Activated T-helper 1 cell treated with anti-CD3 and anti-CD28 coated beads, Interleukin-2, amount 50 U/mL, for 16 hours (primary cell): ENCODE measurements at places on chromosomes 7 and 10.

GRCh38 chr7:8430643-8431042 is 2.8 kb upstream of the NXPH1 start:
- no peak for DNase-seq

GRCh38 chr7:142033154-142033553 is 37.5 kb downstream of the MGAM start:
- DNase-seq: no peak

DNA sequence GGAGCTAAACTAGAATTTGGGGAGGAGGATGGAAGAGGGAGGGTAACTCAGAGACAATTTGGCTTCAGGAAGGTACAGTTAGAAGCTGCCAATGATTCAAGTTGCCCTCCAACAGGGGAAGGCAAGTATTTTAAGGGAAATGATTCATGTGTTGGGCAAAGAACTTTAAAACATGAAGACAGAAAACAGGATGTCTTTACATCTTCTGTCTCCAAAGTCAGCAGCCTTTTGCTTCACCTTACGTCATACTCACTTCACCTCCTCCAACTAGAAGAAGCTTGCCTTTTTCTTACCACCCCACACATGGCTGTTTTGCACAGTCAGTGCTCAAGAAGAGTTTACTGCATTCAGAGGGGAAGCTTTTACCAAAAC is 36.1 kb downstream of the PPP1R3C start:
- no peak for DNase-seq

DNA sequence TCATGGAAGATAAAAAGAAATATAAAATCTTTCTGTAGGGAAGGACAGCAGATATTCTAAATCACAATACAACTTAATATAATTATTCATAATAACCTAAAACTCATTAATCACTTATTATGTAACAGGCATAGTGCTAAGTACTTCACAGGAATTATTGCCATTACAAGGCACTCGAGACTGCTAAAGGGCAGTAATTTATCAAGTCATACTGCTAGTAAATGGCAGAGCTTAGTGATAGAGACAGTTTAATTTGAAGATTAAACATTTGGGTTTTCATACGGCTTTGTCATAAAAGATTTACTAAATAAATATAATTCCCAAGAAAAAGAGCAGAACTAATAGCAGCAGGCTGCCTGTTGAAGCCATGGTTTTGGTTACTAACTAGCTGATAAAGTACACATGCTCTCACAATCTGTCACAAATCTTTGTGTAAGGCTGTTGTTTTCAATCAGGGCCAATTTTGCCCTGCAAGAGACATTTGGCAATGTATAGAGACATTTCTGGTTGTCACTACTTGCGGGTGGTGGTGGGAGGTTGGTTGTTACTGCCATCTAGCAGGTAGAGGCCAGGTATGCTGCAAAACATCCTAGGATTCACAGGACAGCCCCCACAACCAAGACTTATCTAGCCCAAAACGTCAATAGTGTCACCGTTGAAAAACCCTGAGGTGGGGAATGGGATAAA is 233.3 kb upstream of the CACNA2D1 start:
- no peak for DNase-seq

DNA sequence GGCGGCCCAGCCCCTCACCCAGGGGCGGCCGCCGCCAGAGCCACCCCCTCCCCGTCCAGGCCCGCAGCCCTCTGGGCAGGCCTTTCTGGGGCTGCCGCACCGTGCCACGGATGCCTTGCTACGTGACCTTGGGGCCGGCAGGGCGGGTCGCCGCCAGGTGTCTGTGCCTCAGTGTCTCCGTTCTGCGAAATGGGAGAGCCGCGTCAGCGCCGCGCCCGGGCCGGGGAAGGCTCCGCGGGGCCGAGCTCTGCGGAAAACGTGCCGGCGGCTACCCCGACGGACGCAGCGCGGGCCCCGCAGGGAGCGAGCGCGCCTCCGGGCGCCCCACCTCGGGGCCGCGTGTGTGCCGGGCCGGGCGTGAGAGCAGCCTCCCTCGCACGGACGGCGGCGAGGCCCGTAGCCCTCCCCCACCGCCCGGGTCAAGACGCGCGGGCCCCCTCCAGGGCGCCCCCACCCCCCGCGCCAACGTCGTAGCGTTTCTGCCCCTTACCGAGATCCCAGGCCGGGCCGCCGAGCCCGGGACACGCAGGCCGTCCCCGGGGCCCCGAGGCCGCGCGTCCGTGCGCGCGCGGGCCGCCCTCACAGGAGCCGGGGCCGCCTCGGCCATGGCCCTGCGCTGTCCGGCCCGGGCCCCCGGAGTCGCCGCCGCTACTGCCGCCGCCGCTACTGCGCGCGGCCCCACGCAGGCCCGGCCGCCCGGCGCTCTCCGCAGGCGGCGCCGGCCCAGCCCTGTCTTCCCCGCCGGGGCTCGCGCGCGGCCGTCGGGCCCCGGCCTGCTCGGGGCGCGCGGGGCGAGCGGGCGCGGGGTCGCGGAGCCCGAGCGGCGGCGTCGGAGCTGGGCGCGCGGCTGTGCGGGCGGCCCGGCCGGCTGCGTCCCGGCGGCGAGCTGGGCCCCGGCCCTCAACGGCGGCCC is 1.1 kb downstream of the ZNF777 start:
- DNase-seq: no peak

DNA sequence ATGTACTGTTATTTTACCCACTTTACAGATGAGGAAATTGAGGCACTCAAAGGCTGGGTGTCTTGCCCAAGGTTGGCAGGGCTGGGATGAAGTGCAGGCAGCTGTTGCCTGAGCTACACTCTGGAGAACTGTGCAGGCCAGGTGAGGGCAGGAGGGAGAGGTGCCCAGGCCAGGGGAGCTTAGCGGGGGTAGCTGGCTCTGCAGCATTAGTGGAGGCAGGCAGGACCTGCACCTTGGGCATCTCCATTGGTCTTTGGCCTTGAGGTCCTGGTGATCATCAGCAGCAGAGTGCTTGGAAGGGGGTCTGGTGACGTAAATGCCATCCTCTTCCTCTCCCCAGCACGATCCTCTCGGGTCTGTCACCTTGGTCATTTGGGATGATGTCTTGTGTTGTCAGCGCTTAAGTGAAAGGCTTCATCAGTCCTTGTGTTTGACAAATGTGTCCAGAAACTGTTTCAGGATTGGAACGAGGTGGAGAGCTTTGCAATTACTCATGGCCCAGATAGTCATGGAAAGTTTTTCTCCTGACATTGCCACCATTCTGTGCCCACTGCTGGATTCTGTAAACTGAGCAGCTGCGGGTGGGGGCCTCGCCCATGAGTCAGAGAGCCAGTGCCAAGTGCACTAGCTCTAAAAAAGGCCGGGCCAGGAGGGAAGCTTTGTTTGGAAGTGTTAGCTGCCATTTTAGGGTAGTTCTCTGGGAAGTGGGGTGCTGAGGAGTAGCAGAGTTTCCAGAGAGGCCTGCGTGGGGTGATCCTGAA is 47.6 kb downstream of the TSPAN15 start:
- no peak for DNase-seq

GRCh38 chr7:26306790-26307189 is 15.1 kb downstream of the SNX10 start:
- no peak for DNase-seq

DNA sequence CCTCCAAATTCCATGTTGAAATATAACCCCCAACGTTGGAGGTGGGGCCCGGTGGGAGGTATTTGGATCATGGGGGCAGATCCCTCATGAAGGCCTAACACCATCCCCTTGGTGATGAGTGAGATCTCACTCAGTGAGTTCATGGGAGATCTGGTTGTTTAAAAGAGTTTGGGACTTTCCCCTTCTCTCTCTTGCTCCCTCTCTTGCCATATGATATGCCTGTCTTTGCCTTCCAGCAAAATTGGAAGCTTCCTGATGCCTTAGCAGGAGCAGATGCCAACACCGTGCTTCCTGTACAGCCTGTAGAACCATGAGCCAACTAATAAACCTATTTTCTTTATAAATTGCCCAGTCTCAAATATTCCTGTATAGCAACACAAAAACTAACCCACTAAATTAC is 55.7 kb upstream of the CDK1 start:
- no peak for DNase-seq

DNA sequence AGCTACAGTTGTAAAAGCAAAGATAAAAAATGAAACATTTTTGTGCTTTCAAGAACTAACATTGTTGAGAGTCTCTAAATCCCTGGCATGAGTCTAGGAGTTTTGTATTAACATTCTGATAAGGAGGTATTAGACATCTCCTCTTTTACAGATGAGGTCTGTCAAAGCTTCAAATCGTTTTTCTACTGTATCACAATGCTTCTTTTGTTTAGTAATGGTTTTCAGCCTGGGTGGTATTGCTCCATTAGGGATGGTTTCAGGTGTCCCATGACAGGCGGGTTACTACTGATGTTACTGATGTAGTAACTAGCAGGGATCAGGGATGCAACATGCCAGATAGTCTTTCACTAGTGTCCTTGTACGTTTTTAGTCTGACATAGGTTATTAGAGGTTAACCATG is 27.4 kb downstream of the STAM start:
- DNase-seq: no peak

DNA sequence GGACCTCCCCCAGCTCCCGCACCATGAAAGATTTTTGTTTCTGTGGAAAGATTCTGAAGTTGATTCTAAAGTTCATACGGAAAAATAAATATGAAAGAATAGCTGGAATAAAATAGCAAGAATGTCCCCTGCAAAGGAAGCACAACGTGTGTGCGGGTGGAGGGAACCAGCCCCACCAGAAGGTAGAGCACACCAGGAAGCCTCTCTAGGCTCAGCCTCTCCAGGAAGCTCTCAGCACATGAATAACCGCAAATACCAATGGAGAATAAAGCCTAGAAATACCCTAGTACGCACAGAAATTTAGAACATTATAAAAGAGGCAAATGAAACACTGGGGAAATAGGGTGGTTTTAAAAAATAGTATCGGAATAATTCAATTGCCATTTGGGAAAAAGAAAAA is 24.6 kb upstream of the FAM170B start:
- no peak for DNase-seq

GRCh38 chr7:47671358-47671757 is 89.4 kb upstream of the TNS3 start:
- no peak for DNase-seq

- DNase-seq: no peak
These were observed 128.7 kb downstream of the ITGB8 start for GRCh38 chr7:20459419-20459818.

DNA sequence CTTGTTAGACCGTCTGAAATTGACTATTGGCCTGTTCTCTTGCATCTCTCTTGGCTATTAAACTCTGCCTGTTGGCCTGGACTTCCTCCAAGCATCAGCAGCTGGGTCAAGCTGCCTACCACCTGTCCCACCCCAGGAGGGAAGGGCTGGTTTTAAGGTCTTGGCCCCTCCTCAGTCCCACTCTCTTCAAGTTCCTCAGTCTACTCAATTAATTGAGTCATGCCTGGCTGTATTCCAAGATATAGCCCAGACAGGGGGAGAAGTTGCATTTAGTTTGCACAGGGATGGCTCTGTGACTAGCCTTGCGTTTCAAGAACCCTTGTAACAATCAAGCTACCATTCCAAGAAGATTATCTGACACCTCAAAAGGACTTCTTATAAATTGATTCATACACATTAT is 113.8 kb upstream of the GLI3 start:
- DNase-seq: no peak

DNA sequence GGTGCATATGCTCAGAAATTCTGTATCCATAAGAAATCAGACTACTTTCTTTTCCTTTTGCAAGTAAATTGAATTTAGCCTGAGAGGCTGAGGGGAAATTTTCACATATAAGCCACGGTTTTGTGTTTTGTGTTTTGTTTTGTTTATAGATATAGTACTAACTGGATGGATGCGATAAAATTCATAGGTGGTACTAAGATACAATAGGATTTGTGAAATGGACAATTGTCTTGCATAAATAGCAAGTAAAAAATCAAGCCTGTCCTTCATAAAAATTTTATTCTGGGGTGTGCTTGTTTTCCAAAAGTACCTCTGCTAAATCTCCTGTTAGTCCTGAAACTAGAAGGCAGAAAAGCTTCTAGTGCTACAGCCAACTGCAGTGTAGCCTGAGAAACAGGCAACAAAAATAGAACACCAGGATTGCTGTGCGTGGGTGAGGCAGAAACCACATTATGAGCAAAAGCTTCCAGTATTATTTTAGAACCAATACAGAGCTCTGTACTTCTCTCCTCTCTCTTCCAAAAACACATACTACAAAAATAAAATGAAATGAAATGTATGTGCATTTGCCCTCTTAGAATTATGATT is 634 bp upstream of the HDAC9 start:
- no peak for DNase-seq

DNA sequence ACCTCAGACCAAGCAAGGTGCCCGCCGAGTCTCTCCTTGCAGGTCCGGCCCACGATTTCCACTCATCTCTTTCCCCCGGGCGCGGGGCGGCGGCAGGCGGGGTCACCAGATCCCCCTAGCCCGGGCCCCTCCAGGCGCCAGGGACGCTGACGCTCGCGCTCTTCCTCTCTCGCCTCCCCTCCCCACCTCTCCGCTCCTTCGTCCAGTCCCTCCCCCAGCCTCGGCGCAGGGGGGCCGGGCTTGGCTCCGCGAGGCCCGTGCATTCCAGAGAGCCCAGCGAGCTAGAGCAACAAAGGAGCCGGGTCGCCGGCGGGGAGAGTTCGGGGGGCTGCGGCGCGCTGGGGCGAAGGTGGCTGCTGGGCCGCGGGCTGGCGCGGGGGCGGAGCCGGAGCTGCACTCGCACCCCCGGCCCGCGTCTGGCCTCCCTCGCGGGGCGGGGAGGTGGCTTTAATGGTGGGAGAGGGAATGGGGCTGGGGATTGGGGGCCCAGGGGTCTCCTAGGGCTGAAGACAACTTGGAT is at the start of gene SMO:
Gene SMO (plus strand): TSS at position 262 of the 520 bp plus-strand sequence. CDS start 519 bp downstream, outside the sequence.
- no peak for DNase-seq
